ENCODE measurements at places on chromosomes 4 and X.

DNA sequence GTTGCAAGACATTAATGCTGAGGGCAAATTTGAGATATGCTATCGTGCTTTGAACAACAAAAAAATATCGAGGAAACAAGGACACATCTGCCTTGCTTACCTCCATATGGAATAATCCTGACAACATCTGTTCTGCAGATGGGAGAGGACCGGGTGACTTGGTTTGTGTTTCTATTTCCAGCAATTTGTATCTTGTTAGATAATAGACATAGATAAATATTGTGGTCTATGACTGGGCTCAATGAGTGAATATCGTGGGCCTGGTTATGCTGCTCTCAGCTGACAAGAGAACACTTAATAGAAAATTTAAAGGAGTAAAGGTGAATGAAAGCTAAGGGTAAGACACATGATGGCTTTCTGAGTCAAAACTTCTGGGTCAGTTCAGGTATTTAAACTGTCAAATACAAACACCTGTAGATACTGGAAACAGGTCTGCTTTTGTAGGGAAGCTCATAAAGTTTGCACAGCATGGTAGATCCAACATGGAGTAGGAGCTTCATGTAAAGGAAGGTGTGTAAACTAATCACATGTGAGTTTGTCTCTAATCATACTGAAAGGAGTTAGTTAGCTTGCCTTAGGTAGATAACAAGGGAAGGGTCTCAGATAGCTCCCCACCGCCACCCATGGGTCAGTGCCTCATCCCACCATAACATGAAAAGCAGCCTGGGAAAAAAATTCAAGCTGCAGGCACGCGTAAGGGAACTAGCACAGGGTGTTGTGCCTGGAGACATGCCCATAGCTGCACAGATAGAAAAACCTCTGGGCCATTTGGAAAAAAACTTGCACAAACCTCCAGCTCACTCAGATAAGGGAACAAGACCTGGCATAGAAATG is 904.1 kb upstream of the EPHA5 start:
- no peak for DNase-seq

GRCh38 chrX:153485396-153486080 is 9.2 kb upstream of the BGN start:
- no peak for DNase-seq

DNA sequence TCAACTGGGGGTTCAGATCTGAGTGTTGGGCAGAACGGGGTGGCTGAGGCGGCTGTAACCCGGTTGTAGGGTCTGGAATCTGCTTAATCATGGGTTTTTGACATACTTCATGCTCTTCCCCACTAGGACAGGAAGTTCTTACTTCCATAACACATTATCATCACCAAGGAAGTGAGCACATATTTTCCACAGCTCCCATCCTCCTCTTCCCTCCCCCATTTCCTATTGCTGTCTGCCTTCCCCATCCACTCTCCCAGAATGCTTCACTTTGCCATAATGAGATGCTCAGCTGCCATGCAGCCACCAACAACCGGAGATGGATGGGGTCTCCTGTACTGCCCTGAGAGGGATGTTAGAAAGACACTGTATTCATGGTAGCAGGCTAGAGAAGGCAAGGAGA is 6.4 kb upstream of the DCUN1D4 start:
- DNase-seq = no peak

DNA sequence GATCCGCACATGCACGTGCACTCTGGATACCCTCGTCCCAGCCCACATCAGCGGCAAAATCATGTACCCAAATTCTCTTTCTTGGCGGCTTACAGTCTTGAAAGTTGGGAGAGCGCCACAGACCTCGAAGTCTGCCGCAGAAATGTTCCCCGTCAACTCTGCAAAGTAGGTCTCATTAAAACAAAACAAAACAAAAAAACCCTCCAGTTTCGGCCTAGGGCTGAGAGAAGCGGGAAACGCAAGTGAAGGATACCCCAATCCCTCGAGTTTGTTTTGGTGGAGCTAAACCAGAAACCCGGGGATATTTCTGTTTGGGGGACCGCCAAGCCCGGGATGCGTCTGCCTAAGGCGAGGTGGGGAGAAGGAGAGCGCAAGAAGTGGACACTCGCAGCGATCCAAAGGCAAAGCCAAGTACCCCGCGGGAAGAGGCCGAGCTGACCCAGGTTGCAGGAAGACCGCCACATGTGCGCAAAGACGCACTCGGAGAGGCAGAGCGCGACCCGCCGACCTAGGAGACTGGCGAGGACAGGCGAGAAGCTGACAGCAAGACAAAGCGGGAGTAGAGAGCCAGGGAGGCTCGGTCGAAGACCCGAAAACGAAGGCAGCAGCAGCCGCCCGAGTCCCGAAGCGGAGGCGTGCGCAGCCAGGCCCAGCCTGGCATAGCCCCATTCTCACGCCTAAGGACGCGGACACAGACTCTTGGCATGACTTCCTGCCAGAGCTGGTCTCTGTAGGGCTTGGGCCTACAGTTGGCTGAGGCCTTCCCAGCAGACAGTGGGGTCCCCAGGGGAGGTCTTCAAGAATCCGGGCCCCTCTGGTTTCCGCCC is 49.6 kb upstream of the BCOR start:
- DNase-seq = no peak

DNA sequence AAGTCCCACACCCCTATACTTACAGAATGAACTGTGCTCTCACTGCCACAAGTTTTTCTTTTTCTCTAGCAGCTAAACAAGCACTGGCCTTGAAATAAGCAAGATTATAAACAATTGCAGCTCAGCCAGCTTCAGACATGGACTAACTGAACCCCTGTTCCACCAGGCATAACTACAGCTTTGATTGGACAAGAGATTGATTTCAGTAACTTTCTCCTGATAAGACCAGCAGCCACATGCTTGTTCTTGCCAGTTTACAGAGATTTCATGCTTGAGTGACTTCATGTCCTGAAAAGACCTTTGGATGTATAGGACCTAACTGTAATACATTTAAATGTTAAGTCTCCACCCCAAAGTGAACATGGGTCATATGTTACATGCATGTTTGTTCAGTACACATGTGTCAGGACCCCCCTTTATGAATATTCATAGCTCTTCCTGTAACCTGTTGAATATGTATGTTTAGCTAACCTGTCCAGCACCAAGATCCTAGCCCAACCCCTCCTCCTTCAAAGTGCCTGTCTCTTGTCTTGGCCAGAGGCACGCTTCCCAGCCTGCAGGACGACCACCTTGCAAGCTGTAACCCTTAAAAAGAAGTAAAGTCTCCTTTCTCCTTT is 27.9 kb downstream of the ZNF275 start:
- DNase-seq = no peak

DNA sequence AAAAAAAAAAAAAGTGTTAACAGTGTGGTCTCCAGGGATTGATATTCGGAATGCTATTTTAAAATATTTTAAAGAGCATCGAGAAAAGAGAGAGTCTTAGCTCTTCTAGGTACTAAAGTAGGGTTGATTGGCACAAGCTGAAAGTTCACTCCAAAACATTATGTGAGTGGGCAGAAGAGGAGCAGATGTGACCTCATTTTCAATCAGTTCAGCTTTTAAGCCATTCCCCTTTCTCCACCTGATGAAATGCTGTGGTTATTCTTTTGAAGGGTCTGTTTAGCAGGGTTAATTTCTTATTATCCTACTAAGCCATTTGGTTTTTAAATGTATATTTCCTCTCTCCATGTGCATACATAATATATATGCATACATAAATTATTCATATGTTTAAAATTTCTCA is 69.2 kb downstream of the GALNT7 start:
- DNase-seq = no peak

GRCh38 chr4:99633772-99634171 is 23.9 kb downstream of the C4orf54 start:
- DNase-seq = no peak

- no peak for DNase-seq
These were observed 500.7 kb downstream of the ZNF674 start for GRCh38 chrX:46044486-46044885.

DNA sequence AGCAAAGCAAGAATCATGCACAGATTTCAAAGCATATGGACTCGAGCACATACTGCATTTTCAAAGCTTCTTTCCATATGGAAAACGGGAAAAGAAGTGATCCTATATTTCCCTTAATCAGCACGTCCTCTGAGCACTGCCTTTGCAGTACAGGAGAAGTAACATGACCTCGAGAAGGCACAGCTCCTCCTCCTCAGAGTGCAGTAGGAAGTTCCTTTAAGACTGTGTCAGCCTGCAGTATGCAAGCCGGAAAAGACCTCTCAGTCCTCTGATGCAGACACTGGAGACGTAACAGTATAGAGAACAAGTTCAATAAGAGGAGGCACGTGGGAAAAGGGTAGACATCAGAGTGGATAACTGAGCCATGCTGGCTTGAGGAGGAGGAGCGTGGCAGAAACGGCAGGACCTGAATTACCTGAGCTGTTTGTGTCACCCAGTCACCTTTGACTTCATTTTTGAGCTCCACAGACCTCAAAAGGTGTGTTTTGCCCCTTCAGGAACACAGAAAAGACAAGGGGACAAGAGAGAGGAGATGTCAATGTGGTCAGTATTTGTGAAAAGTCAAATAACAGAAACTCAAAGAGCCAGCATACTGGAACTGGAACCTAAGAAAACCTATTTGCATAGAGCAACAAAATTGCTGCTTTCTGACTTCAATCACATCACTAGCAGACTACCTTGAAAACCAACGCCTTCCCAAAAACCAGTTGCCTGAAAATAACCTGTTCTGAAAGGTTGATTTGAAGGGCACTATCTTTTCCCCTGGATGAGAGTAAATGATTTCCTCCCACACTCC is 20.8 kb downstream of the IRF2 start:
- no peak for DNase-seq

- DNase-seq = no peak
These were observed 119.7 kb downstream of the GASK1B start for GRCh38 chr4:158053086-158053485.

DNA sequence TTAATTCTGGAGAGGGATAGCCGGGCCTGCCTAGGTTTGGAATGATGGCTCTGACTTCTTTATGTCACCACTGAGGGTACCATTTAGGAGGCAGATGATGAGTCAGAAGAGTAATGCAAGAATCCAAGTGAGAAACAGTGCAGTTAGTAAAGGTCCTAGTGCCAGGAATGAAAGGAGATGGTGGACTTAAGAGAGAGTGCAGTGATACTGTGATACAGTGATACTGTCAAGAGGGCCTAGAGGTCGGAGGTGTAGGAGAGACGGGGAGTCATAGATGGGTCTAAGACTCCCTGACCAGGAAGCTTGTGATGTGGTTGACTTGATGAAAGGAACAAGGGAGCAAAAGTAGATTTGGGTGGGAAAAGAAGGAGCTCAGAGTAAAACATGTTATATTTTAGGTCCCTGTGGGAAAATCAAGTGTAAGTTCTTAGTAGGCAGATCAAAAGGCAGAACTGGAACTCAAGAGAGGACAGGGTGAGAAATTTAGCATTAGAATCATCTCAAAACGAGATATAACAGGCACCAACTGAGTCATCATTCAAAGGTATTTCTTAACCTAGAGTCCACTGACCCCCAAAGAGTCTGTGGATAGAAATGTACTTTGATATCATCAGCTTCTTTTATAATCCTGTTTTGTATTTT is 85.0 kb downstream of the NFKB1 start:
- no peak for DNase-seq

GRCh38 chr4:53191997-53192396 is 173.9 kb downstream of the SCFD2 start:
- DNase-seq = no peak

DNA sequence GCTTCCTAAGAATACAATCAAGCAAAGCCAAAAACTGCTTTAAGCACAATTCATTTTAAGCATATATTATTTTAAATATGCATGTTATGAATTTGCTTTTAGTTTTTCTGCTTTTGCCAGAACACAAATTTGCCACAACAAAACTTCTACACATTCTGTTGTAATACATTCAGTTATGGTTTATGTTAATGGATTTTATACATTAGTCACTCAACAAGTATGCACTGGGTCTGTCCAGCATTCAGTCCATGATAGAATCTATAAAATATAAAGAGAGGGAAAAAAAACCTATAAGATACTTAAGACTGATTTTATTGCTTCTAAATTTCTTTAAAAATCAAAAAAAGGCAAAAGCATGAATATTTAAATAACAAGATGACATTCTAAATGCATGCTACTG is 22.2 kb downstream of the IQCM start:
- DNase-seq = no peak

DNA sequence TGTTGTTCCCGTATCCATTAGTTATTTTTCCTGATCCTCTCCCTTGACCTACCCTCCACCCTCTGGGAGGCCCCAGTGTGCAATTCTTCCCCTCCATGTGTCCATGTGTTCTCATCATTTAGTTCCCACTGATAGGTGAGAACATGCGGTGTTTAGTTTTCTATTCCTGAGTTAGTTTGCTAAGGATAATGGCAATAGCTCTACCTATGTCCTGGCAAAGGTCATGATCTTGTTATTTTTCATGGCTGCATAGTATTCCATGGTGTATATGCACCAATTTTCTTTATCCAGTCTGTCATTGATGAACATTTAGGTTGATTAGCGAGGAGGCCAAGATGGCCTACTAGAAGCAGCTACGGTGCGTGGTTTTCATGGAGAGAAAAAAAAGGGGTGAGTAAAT is 714.1 kb downstream of the STIM2 start:
- DNase-seq = no peak

DNA sequence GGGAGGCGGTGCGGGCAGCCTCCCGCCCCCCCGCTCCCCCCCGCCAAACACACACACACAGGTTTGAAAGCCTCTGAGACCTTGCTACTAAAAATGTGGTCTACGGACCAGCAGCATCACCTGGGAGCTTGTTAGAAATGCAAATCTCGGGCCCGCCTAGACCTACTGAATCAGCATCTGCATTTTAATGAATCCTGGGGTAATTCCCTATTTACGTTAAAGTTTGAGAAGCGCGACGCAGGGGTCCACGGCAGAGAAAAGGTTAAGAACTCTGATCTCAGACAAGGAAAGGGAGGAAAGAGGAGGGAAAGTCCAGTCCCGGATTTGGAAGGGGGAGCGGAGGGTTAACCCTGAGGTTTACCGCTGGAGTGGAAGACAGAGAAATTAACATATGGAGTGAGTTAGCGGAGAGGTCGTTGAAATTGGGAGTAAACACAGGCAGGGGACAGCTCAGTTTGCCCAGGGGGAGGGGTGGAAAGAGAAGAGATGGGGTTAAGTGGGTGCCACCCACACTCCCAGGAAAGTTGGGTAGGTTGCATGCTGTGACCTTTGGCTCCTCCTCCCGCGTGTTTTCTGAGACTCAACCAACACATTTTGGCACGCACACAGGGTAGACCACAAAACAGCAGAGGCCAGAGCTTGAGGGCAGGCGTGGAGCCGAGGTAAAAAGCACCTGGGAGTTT is 483.6 kb downstream of the BCOR start:
- no peak for DNase-seq

- no peak for DNase-seq
These were observed 140.6 kb upstream of the ARX start for GRCh38 chrX:25156323-25156722.

- no peak for DNase-seq
These were observed 485.1 kb upstream of the TENM3 start for GRCh38 chr4:181757910-181758660.

- no peak for DNase-seq
These were observed 2.2 kb upstream of the RTL8B start for GRCh38 chrX:135024526-135024925.

DNA sequence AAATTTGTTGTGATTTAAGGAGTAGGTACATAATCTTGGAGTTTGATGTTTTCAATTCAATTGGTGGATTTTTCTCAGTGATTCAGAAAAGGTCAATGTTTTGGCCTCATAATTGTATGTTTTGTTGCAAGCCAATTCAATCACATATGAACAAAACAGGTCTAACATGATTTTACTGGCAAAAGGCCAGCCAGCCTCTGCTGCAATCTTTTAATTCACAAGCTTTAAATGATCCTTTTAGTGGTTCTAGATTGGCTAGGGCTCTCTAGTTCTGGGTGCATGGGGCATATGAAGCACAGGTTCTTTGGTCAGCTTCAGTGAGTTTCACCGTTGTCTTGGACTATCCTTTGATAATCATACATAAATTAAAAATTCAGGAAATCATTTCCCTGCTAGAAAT is 19.2 kb upstream of the SLC6A14 start:
- no peak for DNase-seq
